Left renal pelvis (tissue), 4 donors: ENCODE measurements at places on chromosomes 1 and 21. TPM values are rescaled to one million over a fixed set of nuclear protein-coding genes. Genes with fewer than 3 reads are reported as not detected.

- DNase-seq: no peak
Observed at GRCh38 chr1:8966606-8967005, 20.9 kb downstream of the CA6 start.

DNA sequence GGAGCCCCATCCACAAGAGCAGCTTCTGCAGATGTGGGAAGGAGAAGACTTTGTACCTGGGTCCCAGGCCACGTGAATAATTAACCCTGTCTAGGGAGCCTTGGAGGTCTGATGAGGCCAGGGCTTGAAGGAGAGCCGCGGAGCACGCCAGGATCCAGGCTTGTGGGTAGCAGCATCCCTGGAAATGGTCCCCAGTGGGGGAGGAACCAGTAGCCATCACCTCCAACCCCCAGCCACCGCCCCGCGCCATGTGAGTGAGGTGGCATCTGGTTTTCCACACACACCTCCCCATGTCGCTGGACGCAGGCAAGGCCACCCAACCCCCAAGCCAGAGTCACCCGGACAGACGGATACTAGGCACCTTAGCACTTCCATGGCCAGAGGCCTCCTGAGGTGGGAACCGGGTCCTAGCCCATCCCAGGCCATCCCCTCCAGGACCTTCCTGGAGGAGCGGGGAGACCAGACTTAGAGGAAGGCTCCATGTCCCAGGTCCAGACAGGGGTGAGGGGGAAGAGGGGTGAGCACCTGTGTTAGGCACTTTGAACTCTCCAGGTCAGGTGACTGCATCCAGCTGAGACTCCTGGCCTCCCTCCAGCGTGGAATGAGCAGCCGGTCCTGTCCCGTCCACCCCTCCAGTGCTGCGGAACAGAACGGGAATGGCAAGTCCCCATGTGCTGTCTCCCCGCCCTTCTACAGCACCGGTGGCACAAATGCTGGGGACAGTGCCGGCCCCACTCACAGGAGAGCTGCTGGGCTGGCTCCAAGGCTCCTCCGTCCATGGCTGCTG is 53.2 kb downstream of the RIPK4 start:
- DNase-seq: no peak

DNA sequence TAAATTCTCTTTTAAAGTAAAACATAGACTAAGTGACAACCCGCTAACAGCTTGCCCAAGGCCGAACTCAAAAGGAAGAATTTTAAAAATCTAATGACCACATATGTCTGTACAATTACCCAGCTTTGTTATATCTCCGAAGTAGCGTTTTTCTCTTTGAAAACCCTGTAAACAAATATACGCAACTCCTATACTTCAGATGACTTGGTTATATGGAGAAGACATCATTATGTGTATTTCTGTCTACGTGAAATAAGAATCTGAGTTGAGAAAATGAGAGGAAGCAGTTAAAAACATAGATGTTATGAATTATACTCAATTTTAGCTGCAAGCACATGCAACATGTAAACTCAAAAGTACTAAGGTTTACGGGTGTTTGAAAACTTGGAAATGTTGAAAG is 2.0 kb downstream of the PBX1 start:
- no peak for DNase-seq

Gene ADCY10
- 0.24 TPM for polyA plus RNA-seq

GRCh38 chr1:19477284-19478249 is 7.8 kb downstream of the CAPZB start:
- DNase-seq: no peak
